GDM1 (cell line): ENCODE measurements at places on chromosomes 11 and 22.

- no peak for DNase-seq
Observed at GRCh38 chr11:75654314-75654713, 14.5 kb downstream of the MAP6 start.

DNA sequence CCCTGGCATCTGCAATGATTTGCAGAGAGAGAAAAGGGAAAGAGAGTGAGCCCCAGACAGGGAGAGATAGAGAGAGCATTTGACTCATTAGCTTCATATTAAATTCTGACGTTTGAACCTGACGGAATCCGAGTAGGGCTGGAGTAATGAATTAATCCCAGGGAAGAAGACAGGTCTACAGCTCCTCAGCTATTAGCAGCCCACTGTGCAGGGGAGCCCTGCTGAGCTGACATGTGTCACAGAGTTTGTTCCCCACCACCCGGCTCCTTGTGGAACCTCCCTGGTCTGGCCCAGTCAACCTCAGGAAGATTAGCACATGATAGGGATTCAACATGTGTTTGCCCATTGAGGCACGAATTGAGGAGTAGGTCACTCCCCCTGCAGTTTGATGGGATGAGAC, 404.0 kb downstream of the BUD13 start:
- no peak for DNase-seq

GRCh38 chr22:26785932-26786331, 128.5 kb downstream of the MIAT start:
- DNase-seq: no peak

GRCh38 chr22:42202048-42202447, 68.4 kb downstream of the TCF20 start:
- DNase-seq: no peak

DNA sequence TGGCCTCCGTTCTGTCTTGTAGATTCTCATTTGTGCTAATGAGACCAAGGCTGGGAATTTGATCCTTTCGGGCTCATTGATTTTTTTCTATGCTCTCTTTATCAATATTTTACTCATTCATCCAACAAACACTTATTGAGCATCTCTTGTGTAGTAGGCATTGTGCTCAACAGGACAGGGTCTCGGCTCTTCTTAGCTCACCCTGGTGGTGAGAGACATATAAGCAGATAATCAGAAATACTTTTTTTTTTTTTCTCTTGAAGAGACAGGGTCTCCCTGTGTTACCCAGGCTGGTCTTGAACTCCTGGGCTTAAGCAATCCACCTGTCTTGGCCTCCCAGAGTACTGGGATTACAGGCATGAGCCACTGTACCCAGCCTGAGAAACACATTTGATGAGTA, 48.0 kb upstream of the SLC5A1 start:
- DNase-seq: no peak

GRCh38 chr11:73229321-73229895, 11.3 kb downstream of the P2RY2 start:
- DNase-seq: no peak

DNA sequence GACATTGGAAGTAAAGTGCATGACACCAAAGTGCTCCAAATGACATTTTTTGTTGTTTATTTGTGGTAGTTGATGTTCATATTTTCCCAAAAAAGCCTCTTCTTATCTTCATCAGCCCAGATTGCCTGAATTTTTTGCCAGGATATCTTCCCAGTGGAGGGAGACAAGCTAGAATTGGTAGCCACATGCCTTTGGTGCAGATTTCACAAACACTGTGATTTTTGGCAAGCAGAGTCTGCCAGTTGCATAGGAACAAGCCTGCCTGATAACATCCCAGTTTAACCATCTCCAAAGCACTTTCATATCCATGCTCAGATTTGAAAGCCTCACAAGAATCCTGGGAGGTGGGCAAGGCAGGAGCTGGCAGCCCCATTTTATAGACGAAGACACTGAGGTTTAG, 102.3 kb upstream of the SYT13 start:
- DNase-seq: no peak

DNA sequence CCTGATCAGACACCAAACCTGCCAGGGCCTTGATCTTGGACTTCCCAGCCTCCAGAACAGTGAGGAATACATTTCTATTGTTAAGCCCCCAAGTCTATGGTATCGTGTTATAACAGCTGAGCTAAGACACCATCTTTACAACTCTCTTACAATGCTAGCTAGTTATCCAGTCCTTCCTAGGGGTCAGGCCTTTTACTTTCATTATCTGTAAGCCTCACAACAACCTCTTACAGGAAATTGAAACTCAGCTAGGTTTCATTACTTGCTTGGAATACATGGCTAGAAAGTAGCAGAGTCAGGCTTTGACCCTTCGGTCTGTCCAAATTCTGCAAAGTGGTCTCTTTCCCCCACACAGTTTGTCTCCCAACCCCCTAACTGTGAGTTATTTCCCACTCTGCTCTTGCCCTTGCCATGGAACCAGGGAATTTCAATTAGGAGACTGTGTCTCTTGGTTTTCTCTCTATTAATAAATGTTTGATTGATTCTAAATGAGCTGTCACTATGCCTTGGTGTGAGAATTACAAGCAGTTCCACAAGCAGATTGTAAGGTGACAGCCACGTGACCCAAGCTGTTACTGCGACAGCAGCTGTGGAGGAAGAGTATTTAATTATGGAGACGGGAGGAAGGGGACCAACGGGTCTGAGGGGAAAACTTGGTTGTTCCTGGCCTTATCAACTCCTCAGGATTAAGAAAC, 38.4 kb upstream of the CLMP start:
- DNase-seq: no peak

DNA sequence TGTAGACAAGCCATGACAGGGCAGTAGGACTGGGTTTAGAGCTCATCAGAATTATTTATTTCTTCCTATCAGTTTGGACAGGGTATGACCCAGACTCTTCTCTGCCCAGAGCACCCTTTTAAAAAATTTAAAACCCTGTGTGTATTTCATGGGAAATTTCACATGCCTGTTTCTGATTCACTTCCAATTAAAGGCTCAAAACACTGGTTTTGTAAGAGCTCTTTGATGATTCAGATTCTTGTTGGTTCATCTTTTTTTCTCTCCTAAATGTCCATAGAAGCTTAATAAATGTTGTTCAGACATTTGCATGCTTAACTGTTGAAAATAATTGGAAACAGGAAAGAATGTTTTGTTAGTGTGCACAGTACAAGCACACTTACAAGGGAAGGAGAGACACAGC, 13.8 kb downstream of the FLI1 start:
- no peak for DNase-seq

- no peak for DNase-seq
Observed at GRCh38 chr22:43185860-43186261, 1.1 kb downstream of the TTLL12 start.

DNA sequence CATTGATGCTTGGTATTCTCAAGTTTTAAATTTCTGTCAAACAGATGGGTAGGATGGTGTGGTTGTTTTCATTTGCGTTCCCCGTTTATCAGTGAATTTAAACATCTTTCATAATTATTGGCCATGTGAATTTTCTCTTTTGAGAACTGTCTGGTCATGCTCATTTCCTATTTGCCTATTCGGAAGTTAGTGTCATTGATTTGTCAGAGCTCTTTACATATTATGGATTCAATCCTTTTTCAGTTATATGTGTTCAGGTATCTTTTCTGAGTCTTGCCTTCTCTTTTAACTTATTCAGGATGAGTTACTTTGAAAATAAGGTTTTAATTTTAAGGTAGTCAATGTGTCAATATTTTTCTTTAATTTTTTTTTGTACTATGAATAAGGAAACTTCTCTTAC, 315.7 kb downstream of the MN1 start:
- no peak for DNase-seq

- no peak for DNase-seq
Observed at GRCh38 chr11:119673052-119673758, 55.8 kb downstream of the NECTIN1 start.

- DNase-seq: no peak
Observed at GRCh38 chr11:31921081-31921480, 110.0 kb upstream of the PAX6 start.

DNA sequence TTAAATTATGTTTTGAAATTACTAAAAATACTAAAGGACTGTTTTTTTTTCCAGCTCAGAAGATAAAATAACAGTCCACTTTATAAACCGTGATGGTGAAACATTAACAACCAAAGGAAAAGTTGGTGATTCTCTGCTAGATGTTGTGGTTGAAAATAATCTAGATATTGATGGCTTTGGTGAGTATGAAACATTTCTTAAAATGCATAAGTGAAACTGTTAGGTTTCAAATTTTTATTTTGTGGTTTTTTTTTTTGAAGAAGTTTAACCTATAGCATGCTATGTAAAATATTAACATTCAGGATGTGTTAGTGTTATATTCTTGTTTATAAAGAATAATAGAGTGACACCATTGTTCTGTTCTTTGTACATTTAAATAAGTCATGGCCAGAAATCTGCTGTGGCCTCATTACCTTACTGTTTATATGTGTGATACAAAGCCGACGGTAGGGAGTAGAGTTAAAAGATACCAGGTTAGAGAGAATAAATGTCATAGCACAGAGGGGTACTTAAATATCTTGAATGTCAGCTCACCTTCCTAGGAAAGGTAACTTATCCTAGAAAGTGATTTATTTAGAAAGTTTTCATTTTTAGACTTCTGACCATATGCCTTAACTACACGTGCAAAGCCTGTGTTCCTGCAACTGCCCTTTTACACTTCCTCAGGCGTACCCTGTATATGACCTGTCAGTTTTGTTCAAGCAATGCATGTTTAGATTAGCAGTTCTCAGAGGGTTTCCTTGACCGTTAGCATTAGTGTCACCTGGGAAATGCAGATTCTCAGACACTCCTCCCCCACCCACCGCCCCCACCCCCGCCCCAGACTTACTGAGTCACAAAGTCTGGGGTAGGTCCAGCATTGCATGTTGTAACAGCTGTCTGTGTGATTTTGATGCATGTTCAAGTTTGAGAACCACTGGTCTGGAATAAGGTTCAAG, 6.3 kb downstream of the FDX1 start:
- DNase-seq: no peak

DNA sequence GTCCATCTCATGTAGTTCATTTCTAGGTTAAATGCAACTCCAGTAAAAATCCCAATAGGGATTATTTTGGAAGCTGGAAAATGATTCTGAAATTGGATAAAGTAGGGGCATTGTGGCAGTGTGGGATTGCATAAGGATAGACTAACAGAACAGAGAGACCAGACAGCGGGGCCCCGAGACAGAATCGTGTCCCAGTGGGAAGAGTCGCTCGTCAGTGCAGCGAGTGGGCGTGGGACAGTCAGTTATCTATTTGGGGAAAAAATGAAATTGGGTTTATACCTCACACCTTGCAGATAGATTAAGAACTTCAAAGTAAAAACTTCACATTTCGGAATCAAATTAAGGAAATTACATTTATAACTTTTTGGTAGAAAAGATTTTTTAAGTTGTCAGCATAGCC, 10.6 kb downstream of the SART1 start:
- DNase-seq: no peak

DNA sequence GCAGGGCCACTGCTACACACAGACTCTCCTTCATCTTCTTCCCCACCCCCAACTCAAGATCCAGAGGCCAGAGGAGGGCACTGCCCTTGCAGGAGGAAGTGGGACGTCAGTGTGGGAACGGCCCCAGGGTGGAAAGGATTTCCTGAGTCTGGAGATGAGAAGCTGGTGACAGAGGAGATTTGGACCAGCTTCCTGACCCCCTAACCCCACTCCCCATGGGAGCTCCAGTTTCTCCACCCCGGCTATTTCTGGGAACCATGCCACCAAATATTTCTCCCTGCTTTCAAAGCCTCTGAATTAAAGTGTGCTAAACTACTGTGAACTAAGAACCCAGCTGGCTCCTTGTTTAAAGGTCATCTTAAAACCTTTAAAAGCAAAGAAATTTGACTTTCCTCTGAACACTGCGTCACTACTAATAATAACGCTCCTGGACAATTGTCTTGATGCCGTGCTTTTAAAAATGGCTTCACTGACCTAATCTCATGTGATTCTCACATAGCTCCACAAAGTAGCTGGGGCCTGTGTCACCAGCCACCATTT, 46.6 kb downstream of the CWC15 start:
- peak; percentile 74 for DNase-seq

DNA sequence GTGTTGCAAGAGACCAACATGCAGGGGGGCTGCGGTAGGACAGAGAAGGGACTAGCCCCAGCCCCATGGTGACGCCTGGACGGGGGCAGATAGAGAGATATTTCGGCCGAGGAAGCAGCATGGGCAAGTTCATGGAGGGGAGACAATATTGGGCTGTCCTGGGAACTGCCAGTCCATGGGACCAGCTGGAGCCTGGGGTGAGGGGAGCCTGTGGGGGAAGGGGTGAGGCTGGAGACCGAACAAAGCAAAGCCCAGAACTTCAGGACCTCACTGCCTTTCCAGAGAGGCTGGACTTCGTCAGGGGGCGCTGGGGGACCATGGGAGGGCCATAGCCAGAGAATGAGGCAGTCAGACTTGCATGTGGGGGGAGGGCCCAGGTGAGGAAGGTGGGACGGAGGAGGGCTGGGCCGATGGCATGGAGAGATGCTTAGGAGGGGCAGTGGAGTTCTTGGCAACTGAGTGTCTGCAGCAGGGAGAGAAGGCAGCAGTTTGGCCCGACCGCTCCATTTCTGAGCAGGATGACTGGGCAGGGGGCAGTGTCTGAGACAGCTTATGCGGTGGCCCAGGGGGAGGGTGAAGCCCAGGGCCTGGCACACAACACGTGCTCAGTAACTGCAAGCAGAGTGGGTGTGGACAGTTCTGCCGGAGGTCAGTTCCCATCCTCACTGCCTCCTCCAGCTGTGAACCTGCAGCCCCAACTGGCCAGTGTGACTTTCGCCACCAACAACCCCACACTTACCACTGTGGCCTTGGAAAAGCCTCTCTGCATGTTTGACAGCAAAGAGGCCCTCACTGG, 712 bp downstream of the UPK3A start:
- no peak for DNase-seq

GRCh38 chr11:42840860-42841259, 470.9 kb upstream of the API5 start:
- no peak for DNase-seq

DNA sequence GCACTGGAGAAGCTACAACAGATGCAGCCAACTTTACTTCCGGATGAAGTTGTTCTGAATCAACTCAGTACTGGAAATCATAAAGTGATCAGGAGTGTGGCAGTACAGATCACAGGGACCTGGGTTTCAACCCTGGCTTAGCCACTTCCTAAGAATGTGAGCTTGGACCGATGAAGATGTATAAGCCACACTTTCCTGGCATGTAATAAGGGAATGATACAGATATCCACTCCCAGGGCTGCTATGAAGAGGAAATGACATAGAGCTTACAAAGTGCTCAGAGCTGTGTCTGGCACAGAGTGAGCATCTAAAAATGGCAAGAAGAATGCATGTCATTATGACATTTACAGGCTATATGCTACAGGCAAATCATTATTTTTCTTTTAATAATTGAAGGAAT, 378.7 kb downstream of the NTM start:
- no peak for DNase-seq

GRCh38 chr11:2816523-2816922, 69.1 kb downstream of the CDKN1C start:
- DNase-seq: no peak

DNA sequence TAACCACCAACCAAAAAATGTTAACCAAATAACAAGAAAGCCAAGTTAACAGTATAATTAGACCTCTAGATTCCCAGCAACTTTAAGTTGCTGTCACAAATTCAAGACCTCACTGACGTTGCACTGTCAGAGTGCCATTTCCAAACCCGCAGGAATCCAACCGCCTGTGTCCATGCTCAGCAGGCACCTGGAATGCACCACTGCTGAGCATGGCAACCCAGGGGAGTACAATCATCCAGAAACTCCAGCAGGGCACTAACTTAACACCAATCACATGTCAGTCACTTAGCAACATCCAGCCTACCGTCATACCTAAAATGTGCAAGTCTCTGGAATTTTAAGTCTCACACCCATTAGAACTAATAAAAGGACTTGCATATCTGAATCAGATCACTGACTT, 48.8 kb downstream of the SMCO4 start:
- no peak for DNase-seq

GRCh38 chr11:36013950-36014897, 70.4 kb downstream of the LDLRAD3 start:
- DNase-seq: no peak
